ENCODE measurements at places on chromosomes 7 and 10. TPM values are rescaled to one million over a fixed set of nuclear protein-coding genes. Genes with fewer than 3 reads are reported as not detected.
A peak's percentile ranks its signal among the peaks of the same experiment; 100 is the strongest.

- H3K4me1 ChIP-seq, result no peaks in the 10 kb centered on the region
- no peaks in the 10 kb centered on the region for H3K36me3 ChIP-seq
- H3K4me3 ChIP-seq, result no peak overlapping the region
- DNase-seq, result no peak
- no peak overlapping the region for H3K27ac ChIP-seq
- no peaks in the 10 kb centered on the region for H3K27me3 ChIP-seq
Observed at GRCh38 chr10:105837951-105838350, 1196.9 kb downstream of the SORCS3 start.

DNA sequence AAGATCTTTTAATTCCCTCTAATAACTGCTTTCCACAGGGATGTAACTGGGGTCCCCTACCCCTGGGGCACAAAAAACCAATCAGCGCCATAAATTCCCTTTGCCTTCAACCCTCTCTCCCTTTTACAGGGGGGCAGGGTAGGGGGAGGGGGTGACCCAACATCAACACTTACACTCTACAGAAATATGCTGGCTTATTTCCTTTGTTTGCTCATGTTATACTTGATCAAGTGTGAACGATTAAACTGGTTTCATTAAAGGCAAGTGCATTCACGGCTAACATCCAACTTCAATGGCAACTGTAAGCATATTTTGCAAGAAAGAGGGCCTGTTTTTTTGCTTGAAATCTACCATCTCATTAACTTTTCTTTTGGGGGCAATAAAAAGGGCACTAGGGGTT lies 2.9 kb downstream of the CTBP2 start:
- no peak overlapping the region for H3K4me3 ChIP-seq
- H3K4me1 ChIP-seq, result peaks cover 47% of the 10 kb centered on the region
- peak; percentile 10 for DNase-seq
- no peaks in the 10 kb centered on the region for H3K36me3 ChIP-seq

- no peaks in the 10 kb centered on the region for H3K36me3 ChIP-seq
- H3K27me3 ChIP-seq, result no peaks in the 10 kb centered on the region
- H3K4me3 ChIP-seq, result no peak overlapping the region
- DNase-seq, result no peak
- no peak overlapping the region for H3K27ac ChIP-seq
- H3K4me1 ChIP-seq, result peaks cover 9% of the 10 kb centered on the region
Observed at GRCh38 chr7:132430041-132430855, 146.0 kb downstream of the PLXNA4 start.

- H3K27ac ChIP-seq, result no peak overlapping the region
- H3K36me3 ChIP-seq, result no peaks in the 10 kb centered on the region
- no peaks in the 10 kb centered on the region for H3K27me3 ChIP-seq
- no peak for DNase-seq
- no peak overlapping the region for H3K4me3 ChIP-seq
- H3K4me1 ChIP-seq, result no peaks in the 10 kb centered on the region
Observed at GRCh38 chr10:50892467-50892866, 7.0 kb upstream of the A1CF start.

DNA sequence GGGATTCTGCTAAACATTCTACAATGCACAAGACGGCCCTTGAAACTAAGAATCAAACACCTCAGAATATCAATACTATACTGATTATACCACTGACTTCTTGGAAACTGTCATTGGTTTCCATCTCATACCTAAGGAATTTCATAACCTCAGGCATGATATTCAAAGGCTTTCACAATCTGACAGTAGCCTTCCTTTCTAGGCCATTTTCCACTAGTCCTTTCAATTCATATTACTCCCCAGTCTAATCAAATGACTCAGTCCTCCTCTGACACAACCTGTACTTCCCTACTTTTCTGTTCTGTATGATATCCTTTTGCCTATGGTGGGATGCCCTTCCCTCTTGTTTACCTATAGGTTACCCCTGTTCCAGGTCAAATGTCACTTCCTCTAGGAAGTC lies 48.3 kb downstream of the CSTF2T start:
- H3K36me3 ChIP-seq, result no peaks in the 10 kb centered on the region
- H3K4me1 ChIP-seq, result no peaks in the 10 kb centered on the region
- no peak overlapping the region for H3K27ac ChIP-seq
- no peak overlapping the region for H3K4me3 ChIP-seq
- no peak for DNase-seq

DNA sequence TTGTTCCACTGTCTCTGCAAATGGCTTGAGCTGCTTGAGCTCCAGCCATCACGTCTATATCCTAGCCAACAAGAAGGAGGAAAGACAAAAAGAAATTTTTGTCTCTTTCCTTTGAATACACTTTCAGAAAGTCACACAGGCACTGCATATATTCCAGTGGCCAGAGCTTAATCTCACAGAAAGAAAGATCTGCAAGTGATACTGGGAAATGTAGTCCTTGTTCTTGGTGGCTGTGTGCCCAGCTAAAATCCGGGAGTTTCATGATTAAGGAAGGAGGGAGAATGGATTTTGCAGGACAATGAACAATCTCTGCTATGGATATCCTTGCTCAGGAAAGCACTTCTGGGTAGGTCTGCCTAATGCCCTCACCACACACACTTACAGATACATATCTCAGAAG lies 19.5 kb upstream of the DLG5 start:
- H3K27me3 ChIP-seq, result no peaks in the 10 kb centered on the region
- DNase-seq, result no peak

- H3K4me3 ChIP-seq, result no peak overlapping the region
- H3K27me3 ChIP-seq, result no peaks in the 10 kb centered on the region
- no peak for DNase-seq
- H3K4me1 ChIP-seq, result no peaks in the 10 kb centered on the region
- H3K27ac ChIP-seq, result no peak overlapping the region
Observed at GRCh38 chr7:32618987-32619386, 123.7 kb downstream of the AVL9 start.

The GPR85 gene
- 2.8 TPM for total RNA-seq

The CALY gene
- total RNA-seq, result 19.2 TPM

The GRM3 gene
- 0.12 TPM for total RNA-seq

The SYT15B gene
- total RNA-seq, result 1.0 TPM

DNA sequence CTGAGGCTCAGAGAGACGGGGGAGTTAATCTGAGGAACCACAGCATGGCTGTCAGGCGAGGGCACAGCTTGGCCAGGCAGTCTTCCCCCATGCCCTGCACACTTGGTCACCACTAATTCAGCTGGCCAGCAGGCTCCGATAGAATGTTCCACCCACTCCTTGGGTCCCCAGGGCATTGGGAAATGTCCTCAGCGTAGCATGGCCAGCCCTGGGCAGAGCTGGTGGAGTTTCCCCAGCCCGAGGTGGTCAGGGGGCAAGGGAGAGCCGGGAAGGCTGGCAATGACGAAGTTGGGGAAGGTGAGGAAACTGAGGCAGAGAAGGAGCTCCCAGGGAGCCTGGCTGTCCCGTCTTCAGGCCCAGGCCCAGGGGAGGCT lies 12.1 kb upstream of the GRIFIN start:
- peak overlapping the region; percentile 77 for H3K27ac ChIP-seq
- no peak for DNase-seq
- H3K4me3 ChIP-seq, result no peak overlapping the region
- H3K27me3 ChIP-seq, result no peaks in the 10 kb centered on the region

DNA sequence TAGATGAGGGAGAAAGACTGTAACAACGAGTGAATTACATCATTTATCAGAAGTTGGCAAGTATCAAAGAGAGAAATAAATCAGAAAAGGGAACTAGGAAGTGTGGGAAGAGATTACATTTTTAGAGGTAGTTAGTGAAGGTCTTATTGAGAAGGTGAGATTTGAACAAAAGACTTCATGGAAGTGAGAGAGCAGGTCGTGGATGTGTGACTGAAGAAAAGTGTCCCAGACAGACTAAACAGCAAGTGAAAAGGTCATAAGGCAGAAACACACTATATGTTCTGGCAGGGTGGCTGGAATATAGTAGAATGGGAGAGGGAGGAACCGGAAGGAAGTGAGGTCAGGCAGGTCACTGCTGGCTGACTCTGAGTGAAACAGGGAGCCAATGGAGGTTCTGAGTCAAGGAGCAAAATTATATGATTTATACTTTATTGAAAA lies 35.7 kb upstream of the RHOBTB1 start:
- no peaks in the 10 kb centered on the region for H3K36me3 ChIP-seq
- no peak overlapping the region for H3K4me3 ChIP-seq
- H3K4me1 ChIP-seq, result peaks cover 15% of the 10 kb centered on the region
- H3K27ac ChIP-seq, result peak overlapping the region; percentile 42

The PNLIP gene
- 0.74 TPM for total RNA-seq

GRCh38 chr10:58341947-58342346 lies 7.1 kb downstream of the UBE2D1 start:
- H3K36me3 ChIP-seq, result no peaks in the 10 kb centered on the region
- H3K4me1 ChIP-seq, result peaks cover 6% of the 10 kb centered on the region
- no peak overlapping the region for H3K27ac ChIP-seq

DNA sequence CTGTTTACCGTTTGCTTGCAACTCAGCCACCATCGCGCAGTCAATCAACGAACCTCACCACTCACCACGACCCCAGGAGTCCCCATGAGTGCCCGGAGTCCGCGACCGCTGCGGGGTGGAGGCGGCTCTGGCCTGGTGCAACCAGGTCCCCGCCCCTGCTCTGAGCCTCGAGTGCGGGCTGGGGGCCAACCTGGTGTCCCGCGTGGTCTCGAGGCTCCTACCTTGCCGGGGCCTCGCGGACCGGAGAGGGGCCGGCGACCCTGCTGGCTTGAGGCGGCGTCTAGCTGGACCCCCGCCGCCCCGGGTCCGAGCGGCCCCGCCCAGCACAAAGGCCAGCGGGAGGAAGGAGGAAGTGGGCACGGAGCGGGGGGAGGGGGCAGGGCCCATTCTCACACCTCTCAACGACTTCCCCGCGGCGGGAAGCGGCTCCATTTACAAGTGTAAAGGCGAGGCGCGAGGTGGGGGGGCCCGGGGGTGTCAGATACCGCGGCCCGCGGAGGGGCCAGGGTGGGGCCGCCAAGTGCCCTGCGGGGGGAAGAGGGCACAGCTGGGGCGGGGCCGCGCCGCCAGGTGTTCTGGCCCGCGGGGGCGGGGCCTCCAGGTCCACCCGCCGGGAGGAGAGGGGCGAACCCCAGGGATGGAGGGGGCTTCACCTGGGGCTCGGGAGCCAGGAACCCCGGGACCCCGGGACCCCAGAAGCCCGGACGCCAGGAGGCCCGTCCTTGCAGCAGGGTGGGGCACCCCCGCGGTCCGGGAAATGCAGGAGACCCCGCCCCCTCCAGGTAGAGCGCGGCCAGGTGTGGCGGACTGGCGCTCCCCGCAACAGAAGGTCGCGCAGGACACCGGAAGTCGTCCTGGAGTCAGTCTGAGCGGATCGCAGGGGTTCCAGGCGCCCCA lies 8.6 kb downstream of the CTBP2 start:
- H3K27ac ChIP-seq, result peak overlapping the region; percentile 86
- H3K4me3 ChIP-seq, result peak overlapping the region; percentile 56
- peaks cover 86% of the 10 kb centered on the region for H3K4me1 ChIP-seq
- H3K27me3 ChIP-seq, result no peaks in the 10 kb centered on the region
- DNase-seq, result no peak
- H3K36me3 ChIP-seq, result no peaks in the 10 kb centered on the region

GRCh38 chr7:104328296-104328969 lies at the start of gene LHFPL3:
Gene LHFPL3 (plus strand): TSS chr7:104328603.
- no peak within 1 kb of the TSS for H3K27ac ChIP-seq
- no peak for DNase-seq
- no peaks in the 10 kb centered on the region for H3K27me3 ChIP-seq
- peak within 1 kb of the TSS; percentile 38 for H3K4me3 ChIP-seq
- no peaks in the 10 kb centered on the region for H3K4me1 ChIP-seq

Measured in testis (tissue), 5 donors.